Bronchial epithelial cell (primary cell): ENCODE measurements at places on chromosomes 6 and 20.

- peak; percentile 64 for DNase-seq
These were observed 56.9 kb upstream of the ARMH2 start for GRCh38 chr6:24855395-24856245.

DNA sequence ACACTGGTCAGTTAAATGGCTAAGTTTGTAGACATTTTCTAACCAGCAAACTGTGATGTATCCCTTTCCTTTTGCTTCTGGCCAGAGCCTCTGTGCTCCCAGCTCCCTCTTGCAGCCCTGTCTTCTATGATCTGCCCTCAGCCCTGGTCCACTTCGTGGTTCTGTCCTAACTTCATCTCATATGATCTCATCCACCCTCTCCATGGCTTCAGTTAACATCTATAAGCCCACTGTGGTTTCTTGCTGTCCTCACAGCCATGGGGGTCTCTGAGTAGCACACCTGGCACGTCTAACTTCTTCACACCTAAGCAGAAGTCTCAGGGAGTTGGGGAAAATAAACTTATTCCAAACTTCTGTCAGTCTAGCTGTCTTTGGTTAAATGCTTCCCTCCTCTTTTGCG lies 81.8 kb downstream of the IRF4 start:
- DNase-seq = no peak

GRCh38 chr20:32010666-32011065 lies 428 bp downstream of the CCM2L start:
- DNase-seq = no peak

- DNase-seq = no peak
These were observed 1279.1 kb upstream of the CITED2 start for GRCh38 chr6:140653506-140653905.

GRCh38 chr20:58433759-58434158 lies 44.7 kb downstream of the VAPB start:
- peak; percentile 59 for DNase-seq

DNA sequence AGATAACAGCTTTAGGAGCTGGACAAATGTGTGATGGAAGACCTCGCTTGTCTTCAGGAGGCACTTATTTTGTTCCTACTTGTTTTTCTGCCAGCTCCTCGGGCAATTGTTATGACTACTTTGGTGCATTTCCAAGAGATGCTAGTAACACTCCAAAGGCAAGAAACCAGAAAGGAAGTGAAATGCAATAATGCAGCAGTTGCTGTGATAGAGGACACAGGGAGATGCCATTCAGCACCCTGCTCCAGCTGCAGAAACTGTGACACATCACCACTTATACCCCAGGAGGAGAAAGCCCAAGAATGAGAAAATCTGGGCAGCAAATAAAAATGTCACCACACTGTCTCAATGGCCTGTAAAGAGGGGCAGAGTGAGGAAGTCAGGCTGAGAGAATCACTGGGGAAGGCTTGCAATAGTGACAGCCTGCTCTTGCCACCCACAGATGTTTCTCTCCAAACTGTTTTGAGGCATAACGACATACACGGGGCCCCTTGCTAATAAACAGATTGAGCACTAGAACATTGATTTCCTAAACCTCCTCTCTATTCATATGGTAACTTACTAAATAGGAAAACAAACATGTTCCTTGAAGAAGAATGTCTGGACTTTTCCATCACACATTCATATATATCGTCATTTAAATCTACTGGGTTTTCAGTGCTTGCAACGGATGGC lies 231.0 kb upstream of the PRND start:
- DNase-seq = no peak

- no peak for DNase-seq
These were observed 427.0 kb upstream of the SPTLC3 start for GRCh38 chr20:12581644-12582289.

GRCh38 chr20:36315545-36316351 lies 9.6 kb downstream of the DLGAP4 start:
- DNase-seq = no peak

DNA sequence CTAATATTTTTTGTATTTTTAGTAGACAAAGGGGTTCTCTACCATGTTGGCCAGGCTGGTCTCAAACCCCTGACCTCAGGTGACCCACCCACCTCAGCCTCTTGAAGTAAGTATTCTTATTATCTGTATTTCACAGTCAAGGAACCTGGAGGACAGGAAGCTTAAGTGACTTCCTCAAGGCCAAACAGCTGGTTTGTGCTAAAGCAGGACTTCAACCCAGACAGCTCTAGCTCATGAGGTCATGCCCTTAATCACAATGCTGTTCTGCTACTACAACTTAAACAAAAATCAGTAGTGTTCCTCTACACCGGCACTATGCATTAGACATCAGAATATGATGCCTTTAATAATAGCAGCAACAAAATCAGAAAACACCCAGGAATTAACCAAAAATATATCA lies 168.9 kb downstream of the ADGB start:
- no peak for DNase-seq

GRCh38 chr6:50925548-50925947 lies 106.9 kb downstream of the TFAP2B start:
- peak; percentile 2 for DNase-seq

DNA sequence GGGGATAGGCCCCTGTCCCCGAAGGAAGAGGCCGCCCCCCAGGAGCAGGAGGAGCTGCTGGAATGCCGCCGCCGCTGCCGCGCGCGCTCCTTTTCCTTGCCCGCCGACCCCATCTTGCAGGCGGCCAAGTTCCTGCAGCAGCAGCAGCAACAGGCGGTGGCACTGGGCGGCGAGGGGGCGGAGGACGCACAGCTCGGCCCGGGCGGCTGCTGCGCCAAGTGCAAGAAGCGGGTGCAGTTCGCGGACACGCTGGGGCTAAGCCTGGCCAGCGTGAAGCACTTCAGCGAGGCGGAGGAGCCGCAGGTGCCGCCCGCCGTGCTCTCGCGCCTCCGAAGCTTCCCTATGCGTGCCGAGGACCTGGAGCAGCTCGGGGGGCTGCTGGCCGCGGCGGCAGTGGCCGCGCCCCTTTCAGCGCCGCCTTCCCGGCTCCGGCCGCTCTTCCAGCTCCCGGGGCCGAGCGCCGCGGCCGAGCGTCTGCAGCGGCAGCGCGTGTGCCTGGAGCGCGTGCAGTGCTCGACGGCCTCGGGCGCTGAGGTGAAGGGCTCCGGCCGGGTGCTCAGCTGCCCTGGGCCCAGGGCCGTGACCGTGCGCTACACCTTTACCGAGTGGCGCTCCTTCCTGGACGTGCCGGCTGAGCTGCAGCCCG lies 630 bp downstream of the PPP1R3G start:
- no peak for DNase-seq

- no peak for DNase-seq
These were observed 151.3 kb upstream of the QKI start for GRCh38 chr6:163263196-163263595.

DNA sequence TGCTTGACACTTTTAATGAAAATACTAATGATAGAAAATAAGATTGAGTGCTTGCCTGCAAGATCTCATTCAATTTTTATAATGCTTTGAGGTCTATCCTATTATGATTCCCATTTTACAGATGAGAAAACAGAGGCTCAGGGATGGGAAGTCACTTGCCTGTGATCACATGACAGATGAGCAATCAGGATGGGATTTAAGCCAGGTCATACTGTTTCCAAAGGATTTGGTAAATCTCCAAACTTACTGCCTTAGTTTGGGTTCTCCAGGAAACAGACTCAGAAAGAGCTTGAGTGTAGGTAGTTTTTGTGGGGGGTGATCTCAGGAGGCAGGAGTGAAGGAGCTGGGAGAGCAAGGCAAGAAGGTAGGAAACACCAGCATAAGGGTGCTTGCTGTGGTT lies 456.3 kb downstream of the MAFB start:
- no peak for DNase-seq

GRCh38 chr20:23060629-23061028 lies 11.2 kb upstream of the THBD start:
- DNase-seq = no peak

DNA sequence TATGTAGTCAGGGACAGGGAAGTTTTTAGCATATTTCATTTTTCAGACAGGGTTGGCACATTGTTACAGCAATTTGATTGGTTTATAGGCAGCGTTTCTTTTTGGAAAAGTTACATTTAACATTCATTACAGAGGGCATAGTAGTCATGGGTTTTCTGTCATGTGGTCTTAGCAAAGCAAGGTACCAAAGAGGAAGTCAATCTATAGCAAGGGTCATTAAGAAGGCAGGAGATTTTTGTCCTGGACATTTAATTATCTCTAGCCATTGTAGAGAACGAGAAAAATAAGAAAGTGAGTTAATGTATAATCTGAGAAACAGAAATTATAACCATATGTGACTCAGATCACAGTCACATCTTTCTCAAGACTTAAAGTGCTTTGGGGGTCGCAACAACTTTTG lies 47.4 kb downstream of the TPD52L1 start:
- DNase-seq = peak; percentile 18

GRCh38 chr20:24892522-24892921 lies 56.5 kb upstream of the CST7 start:
- no peak for DNase-seq

GRCh38 chr6:53280207-53280606 lies 68.5 kb downstream of the ELOVL5 start:
- no peak for DNase-seq

DNA sequence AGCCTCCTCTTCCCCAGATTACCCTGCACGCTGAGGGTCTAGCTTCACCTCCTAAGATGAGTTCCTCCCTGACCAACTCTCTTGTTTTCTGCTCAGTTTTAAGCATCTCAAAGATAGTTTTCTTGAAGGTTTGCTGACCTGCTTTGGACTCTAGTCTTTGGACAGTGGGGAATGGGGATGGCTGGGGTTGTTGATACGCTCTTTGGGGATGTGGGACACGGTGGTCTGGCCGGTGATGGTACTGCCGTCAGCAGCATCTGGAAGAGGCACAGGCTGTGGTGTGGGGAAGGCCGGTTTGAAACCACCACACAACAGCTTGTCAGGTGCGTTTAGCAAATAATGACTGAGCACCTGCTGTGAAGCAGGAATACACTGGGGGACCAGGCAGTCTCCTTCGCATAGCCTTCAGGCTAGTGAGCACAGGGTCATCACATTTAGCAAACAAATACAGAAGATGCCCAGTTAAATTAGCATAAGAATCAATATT lies 94.1 kb downstream of the TMEM242 start:
- no peak for DNase-seq

- peak; percentile 23 for DNase-seq
These were observed 17.3 kb downstream of the FKBP1A start for GRCh38 chr20:1375515-1375914.

DNA sequence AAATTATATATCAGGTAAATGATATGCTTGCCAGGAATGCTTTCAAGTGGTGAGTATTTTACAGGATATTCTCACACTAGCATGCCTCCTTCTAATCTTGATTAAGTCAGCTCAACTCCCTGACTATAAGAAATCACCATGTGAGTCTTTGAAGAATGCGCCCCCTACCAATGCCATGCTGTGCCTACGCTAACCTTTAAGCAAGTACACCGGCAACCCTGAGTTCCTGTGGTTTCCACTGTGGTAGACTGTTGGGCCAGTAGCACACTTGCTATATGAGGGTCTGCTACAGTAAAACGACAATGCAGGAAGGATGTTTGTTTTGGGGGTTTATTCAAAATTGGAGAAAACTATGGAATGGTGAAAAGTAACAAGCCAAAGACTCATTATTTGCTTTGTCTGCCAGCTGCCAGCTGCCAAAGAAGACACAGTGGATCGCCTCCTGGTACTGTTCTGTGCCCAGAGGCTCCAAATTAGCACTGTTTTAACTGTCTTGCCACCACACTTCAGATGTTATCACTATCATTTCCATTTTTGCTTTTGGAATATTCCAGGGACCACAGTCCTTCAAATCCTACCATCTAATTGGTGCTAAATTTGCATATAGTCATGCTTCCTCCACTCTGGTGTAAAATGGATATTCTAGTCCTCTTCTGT lies 333.5 kb downstream of the RNGTT start:
- no peak for DNase-seq

GRCh38 chr6:148493424-148493823 lies 150.8 kb downstream of the SASH1 start:
- no peak for DNase-seq

DNA sequence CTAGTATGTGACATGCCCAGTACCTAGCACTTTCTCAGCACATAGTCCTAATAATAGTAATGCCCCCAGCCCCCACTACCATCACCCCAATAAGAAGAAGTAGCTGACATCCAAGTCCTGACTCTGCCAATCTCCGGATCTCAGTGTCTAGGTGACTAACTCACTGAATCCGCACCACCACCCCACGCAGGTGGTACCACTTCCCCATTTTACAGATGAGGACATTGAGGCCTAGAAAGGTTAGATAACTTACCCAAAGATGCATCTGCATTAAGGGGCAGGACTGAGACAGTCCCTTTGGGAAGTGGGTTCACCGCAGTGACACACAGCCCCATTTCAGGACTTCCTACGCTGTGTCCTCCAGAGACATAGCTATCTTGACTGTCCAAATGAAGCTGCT lies 241.2 kb downstream of the TFAP2C start:
- DNase-seq = no peak

GRCh38 chr6:31791324-31792089 lies 4.0 kb downstream of the VARS1 start:
- no peak for DNase-seq

GRCh38 chr20:62787321-62787720 lies 9.0 kb upstream of the MRGBP start:
- DNase-seq = no peak

DNA sequence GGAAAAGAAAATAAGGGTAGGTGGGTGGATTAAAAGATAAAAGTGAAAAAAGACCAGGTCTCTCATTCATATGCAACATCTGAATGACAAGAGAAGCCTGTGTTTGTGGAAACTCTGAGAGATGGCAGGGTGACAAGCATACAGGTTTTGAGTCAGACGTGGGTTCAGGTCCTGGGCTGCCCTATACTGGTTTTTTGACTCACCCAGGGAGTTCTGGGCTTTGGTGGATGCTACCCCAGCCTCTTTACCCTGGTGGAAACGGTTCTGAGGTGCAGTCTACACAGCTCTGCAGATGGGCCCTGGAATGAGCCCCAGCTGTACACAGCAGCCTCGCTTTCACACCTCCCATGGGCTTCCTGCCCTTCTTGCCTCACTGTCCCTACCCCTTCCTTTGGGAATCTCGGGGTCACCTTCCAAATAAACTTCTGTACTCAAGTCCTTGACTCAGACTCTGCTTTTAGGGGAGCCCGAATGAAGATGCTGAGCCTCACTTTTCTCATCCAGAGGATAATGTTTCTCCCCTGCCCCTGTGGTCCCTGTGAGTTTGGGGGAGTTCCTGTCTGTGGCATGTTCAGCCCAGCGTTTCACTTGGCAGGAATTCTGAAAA lies 77.7 kb upstream of the CLDN20 start:
- DNase-seq = peak; percentile 10

GRCh38 chr6:72739368-72739779 lies 117.5 kb downstream of the KCNQ5 start:
- DNase-seq = no peak

DNA sequence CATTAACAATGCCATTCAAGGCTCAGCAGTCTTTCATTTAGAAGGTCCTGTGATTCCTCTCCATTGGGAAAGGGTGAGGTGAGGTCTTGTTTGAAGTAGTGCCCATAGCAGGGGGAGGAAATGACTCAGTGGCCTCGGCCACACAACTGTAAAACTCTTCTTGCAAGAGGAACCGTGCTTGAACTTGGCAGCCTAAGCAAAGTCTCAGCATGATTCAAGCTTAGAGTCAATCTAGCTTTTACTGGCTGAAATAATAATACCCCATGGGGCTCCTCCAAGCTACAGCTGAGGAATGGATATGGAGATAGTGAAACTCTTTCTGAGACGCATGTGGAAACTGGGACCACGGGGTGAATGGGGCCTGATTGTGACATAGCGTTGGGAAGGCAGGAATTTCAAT lies 428.2 kb downstream of the BMP2 start:
- DNase-seq = peak; percentile 97

GRCh38 chr6:17505062-17505476 lies 95.0 kb upstream of the FAM8A1 start:
- peak; percentile 37 for DNase-seq

GRCh38 chr6:153980171-153980570 lies 58.9 kb upstream of the OPRM1 start:
- DNase-seq = peak; percentile 31
